ENCODE measurements at places on chromosomes 11 and 22.

DNA sequence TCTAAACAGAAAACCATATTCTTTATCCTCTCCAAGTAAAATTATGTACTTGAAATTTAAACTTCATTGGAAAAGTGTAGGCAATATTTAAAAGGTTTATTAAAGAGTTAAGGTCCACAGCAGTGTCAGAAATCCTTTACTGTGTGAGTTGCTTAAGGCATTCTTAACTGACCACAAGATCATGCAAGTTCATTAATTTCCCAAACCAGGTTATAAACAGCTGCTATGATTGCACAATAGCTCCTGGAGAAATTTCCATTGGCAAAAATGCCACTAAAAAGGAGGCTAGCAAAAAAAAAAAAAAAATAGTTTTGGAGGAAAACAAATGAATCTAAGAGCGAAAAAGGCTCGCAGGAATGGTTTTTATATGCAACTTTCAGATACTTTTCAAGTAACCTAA lies 106.2 kb downstream of the ETS1 start:
- DNase-seq = no peak

DNA sequence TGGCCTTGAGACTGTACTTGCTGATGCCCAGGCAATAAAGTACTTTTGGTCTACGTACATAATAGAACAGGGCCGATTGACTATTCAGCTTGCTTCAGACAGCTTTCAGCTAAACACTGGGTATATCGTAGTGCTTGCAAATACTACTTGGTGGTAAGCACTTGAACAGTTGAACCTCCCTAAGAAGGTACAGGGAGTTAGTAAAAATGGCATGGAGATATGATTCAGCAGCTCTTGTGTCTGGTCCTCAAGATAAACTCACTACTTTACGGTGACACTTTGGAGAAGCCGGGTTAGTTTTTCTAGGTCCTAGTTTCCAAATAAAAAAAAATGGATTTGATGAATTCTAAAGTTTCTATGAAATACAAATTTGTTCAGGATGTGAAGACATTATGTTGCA lies 7.3 kb downstream of the CCDC117 start:
- no peak for DNase-seq

DNA sequence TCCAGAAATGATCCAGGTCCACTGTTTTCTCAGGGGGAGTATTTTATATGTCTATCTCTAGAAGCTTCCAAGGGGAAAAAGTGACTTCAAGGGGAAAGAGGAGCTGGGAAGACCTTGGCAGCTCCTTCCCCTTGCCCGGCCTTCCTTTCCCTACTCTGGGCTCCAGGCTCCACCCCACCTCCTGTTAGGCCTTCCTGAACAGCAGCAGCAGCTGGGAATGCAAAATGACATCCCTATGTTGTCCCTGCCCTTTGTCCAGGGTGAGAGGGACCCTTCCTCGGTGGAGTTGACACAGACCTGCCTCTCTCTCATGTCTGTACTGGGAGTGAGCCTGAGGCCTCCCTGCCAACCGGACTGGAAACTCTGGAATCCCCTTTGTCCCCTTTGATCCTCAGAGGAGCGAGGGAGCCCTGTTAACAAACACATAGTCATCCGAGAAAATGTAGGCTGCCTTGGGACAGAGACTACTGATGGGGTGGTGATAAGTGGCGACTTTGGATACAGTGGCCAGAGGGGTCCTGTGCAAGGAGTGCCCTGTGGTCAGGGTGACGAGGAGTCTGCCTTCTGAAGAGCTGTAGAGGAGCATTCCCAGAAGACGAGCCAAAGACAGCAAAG lies 9.0 kb upstream of the MALAT1 start:
- peak; percentile 19 for DNase-seq

DNA sequence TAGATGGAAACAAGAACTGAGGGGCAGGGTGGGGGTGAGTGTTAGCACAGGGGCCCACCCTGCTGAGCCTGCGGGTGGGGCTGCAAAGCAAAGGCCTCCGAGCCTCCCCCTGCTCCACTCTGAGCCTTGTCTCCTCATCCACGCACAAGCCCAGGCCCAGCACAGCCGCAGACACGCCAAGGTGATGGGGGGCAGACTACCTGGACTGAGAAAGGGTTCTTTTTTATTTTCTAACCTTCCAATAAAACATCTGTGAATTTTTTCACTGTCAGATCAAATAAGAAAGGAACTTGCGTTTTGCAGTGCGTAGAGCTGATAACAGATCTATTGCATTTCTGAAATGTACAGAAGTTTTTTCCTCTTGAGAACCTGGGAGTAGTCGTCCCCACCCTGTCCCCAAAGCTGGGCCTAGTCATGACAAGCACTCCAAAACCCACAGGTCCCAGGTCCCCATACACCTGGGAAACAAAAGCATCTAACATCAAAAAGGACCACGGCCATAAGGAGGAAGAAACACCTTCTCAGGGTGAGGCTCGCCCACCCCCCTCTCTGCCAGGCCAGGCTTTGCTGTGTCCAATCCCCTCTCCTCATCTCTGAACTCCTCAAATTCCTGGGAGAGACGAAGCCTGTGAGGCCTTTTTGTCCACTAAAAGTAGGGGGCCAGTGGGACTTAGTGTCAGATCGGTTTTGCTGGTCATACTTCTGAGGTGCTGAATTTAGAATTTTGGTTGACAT lies 22.7 kb upstream of the CD5 start:
- no peak for DNase-seq

- DNase-seq = no peak
These were observed 113.4 kb downstream of the BCR start for GRCh38 chr22:23293720-23294119.

GRCh38 chr11:30801357-30801756 lies 215.2 kb upstream of the MPPED2 start:
- DNase-seq = no peak

DNA sequence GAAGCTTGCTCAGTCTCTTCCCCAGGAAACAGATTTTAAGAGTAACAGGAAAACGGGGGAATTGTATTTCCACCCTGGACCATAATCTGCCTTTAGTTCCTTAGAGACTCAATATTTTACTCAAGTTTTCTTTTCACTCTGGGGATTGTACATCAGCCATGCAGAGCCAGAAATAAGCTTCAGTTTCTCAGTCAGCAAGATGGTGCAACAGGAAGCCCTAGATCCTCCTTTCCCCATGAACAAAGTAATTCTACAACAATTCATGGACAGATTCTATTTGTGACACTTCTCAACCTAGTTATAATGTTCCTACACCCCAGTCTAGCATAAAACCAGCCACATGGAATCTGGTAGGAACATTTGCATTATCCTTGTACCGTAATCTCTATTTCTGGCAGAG lies 24.7 kb downstream of the OR8B2 start:
- DNase-seq = no peak

DNA sequence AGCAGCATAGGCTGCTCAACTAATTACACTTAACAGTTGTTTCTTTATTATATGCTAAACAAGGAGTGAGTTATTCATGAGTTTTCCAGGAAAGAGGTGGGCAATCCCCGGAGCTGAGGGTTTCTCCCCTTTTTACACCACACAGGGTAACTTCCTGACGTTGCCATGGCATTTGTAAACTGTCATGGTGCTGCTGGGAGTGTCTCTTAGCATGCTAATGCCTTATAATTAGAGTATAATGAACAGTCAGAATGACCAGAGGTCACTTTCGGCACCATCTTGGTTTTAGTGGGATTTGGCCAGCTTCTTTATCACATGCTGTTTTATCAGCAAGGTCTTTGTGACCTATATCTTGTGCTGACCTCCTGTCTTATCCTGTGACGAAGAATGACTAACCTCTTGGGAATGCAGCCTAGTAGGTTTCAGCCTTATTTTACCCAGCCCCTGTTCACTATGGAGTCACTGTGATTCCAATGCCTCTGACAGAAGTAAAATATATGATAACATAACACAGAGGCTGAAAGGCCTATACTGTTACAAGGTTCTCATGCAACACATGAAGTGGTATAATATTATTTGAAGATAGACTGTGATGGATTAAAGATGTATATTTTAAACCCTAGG lies 41.3 kb upstream of the RDX start:
- DNase-seq = no peak

GRCh38 chr11:108370315-108370714 lies 97.0 kb downstream of the C11orf65 start:
- no peak for DNase-seq

GRCh38 chr11:6667733-6668374 lies 12.2 kb upstream of the DCHS1 start:
- no peak for DNase-seq

GRCh38 chr11:130782361-130783222 lies 133.7 kb downstream of the SNX19 start:
- no peak for DNase-seq

DNA sequence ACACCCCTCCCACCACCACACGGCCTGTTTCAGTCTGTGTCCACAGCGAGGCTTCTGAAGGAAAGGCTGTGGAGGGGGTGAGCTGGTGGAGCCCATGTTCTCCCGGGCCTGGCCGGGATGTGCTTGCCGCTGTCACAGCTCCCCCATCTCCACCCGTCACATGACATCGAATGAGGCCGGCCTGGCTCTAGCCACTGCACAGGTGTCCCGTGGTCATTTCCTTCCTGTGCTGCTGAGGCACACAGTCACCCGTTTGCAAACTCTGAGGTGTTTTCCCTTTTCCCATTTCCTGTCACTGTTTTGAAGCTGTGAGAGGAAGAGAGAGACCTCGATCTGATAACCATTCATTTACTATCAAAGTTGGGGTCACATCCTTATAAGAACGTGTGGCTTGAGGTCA lies 55.7 kb upstream of the CLDN5 start:
- DNase-seq = no peak

- DNase-seq = no peak
These were observed 38.1 kb upstream of the LDLRAD3 start for GRCh38 chr11:35905646-35906276.

- no peak for DNase-seq
These were observed 19.5 kb upstream of the TPH1 start for GRCh38 chr11:18065572-18065971.

DNA sequence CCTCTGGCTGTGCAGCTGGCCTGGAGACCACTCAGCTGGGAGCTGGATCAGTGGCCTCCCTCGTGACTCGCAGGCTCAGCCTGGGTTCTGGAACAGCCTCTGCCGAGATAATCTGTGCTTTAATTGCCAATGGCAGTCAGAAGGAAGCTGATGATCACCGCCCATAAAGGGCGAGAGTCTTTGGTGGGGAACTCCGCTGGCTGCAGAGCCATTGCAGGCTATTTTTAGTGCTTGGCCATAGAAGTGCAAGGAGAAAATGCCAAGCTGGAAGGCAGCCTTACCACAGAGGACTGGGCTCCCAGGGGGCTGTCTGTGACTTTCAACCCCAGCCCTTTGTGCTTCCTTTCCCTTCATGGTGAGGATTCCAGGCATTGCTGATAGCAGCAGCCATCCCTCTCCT lies 62.2 kb upstream of the TENM4 start:
- no peak for DNase-seq

- no peak for DNase-seq
These were observed 7.4 kb upstream of the PRR33 start for GRCh38 chr11:1899090-1899489.

DNA sequence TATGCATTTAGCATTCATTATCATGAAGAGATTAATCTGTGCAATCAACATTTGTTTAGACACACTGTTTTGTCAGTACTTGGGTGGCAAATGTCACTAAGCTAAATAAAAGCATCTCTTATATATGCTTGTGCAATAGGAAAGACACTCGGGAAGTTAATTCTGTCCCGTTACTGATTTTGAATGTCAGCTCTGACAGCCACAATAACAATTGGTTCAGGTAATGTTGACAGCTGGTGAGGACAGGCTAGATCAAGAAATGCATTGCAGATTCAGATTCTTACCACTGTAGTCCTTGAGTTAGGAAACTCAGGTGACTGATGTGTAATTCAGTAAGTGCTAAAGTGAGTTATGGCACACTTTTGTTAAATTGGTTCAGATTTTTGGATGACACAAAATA lies 523.8 kb upstream of the FAT3 start:
- DNase-seq = no peak

DNA sequence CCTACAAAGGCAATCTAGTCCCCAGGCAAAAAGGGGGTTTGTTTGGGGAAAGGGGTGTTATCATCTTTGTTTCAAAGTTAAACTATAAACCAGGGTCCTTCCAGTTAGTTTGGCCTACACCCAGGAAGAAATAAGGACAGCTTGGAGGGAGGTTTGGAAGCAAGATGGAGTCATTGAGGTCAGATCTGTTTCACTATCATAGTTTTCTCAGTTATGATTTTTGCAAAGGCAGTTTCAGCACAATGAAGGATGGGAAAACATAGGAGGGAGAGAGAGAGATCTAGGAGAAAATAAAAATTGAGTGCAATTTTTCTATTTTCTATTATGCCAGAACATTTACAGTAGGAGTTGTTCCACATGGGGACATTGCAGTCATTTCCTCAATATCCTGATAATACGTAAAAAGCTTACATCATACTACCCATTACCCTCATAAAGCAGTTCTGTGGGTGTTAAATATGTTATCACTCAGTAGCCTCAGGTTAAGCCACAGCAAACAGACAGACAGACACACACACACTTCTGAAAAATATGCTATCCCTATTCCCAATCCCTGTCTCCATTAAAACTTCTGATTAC lies 401.3 kb upstream of the FAT3 start:
- no peak for DNase-seq

DNA sequence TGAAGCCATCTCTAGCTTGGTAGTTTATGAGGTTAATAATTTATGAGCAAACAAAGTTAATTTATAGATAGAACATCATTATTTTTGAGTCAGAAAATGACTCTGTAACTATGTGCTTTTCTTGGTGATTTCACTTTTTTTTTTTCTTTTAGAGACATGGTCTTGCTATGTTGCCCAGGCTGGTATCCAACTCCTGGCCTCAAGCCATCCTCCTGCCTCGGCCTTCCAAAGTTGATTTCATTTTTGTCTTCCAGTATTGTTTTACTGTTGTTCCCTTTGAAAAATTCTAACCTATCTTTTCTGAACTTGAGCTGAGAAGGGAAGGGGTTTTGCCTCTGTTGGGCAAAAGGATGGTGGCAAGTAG lies 706 bp upstream of the CXCR5 start:
- no peak for DNase-seq

GRCh38 chr11:131121426-131122333 lies 205.4 kb upstream of the SNX19 start:
- no peak for DNase-seq

- peak; percentile 49 for DNase-seq
These were observed 157.4 kb downstream of the COMMD9 start for GRCh38 chr11:36131721-36132397.

DNA sequence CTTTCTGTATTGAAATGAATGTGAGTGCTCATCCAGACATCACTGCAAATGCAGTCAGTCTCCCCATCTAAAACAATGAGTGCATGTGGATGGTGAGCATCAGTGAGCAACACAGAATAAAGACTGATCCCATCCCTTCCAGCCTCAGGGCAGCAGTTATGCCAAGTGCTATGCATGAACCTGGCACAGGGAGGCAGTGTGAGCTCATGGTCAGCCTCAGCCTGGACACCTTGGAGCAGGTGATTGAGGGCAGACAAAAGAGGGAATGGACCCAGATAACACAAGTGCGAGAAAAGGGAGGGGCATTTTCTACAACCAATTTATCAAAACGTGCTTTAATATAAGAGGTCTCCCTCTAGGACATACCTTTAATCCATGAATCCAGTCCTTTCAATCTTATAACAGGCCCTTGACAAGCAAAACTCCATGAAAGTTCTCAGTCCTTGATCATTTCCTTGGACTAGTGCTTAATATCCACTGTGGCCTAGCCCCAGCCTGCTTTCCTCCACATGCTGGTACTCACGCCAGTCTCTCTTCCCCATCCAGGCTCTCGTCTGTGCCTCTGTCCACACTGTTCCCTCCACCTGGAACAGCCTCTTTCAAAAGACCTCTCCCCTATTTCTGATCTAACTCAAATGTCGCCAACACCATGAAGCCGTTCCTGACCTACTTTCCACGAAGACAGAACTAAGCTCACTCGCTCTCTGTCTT lies 50.5 kb upstream of the LRRC55 start:
- peak; percentile 63 for DNase-seq

GRCh38 chr22:27775087-27775698 lies 26.4 kb downstream of the MN1 start:
- DNase-seq = no peak
